ENCODE measurements at places on chromosomes 6 and 20.
A peak's percentile ranks its signal among the peaks of the same experiment; 100 is the strongest.

- no peak for DNase-seq
Measured at GRCh38 chr6:10140824-10141223, 274.1 kb downstream of the TFAP2A start.

DNA sequence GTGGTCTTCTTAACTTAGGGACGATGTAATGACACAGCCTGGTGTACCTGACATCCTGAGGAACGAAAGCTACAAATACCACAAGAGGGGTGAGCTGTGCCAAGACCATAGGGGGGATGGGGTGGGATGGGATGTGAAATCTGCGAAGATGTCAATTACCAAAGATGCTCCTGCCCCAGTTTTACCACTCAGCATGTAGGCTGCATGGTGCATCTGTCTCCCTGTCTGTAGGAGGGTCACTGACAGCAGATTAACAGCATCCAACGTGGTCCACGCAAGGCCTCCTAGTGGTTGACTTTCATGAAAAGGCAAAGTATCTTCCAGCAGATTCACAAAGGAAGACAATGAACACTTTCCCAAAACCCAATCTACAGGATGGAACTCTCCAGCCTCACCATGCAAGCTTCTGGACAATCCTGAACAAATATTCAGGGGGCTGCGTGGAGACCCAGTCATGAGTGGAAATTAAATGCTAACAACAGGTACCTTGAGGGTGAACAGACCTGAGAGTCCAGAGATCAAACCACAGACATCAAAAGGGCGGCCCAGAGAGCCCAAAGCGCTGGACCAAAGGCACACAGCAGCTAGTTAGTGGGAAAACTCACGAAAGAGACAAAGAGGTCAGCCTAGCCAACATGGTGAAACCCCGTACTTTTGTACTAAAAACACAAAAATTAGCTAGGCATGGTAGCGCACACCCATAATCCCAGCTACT lies 44.4 kb downstream of the ZMYND8 start:
- no peak for DNase-seq

- no peak for DNase-seq
Measured at GRCh38 chr6:53746442-53747103, 48.2 kb upstream of the LRRC1 start.

DNA sequence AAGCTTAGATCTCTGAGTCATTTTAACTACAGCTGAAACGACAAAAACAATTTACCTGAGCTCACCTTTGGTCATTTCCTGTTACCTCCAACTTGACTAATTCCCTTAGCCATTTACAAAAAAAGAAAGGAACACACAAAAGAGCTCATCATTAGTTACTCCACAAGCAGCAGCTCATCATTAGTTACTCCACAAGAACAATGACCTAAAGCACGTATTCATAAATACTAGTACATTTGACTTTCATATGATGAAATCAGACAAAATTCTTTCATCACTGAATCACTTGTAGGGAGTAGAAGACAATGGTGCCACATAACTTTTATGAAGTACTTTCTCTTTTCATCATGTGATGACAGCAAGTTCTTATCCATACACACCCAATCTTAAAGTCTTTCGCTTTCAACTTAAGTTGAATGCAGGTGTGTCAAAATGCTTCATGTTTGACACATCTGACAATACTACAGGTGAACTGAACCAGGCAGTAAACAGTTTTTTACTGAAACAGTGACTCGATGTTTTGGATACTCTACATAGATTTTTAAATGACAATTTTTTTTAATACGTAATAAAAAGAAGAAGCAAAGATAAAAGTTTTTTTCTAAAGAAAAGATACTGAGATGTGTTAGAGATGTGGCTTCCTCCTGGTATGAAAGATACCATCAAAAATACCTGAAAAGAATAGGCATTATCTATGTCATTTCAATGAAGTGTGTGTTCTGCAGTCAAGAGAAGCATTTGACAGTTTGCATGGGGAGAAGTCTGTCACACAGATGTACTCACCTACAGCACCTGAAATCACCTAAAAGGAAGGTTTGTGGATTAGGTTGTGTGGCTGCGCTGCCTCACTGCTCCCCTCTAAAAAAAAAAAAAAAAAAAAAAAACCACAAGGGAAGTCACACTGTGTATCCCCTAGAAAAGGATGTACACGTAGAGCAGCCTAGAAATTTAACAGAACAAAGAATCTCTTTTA lies 109.1 kb downstream of the PRDM1 start:
- peak; percentile 70 for DNase-seq

DNA sequence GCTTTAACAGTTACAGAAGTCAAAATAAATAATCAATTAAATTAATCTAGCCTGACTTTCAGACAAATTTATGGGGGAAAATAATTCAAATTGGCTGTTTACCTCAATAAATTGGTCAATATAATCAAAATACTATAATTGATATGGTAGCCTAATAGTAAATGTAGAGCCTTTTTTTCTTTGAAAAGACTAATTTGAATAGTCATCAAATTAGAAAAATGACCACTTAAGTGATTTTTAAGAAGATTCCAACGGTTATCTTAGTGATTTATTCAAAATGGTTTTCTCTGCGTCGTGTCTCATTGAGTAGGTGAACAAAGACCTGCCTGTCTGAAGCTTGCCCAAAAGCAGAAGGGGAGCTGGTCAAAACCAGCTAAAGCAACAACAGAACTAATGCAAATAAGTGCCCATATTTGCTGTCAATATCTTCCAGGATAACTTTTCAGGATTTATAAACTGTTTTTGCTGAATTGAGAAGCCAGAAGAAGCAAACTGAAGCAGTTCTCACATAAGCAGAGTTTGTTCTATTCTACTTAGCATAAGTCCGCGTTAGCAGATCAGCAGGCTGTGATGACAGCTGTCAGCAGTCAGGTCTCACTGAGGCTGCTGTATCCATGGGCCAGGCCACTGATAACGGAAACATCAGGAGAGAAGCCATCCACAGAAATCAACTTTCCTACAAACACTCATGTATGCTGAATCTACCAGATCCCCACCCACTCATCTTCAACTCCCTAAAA lies 7.0 kb downstream of the RCAN2 start:
- no peak for DNase-seq

DNA sequence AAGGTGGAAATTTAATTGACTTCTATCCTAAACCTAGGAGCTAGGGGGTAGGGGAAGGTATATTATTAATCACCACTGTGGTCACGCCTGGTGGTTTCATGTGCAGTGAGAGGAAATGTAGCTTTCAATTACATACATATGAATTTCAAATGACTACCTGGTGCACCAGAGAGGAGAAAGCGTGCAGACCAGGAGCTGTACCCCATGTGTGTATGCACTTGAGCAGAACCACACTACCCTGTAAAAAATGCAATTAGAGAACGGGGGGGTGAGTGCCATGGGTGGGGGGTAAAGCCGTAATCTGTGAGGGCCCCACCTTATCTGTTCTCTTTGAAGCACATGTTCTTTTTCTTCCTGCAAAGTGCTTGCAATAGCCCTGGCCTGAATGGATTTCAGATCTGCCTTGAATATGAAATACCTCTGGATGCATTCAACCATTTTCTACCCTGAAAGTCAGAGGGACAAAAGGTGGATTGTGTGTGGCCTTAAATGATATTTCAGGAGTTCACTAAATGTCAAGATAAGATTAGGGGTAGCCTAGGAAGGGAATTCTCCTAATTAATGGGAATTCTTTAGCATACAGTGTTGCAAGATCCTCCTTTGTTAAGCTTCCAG lies 30.9 kb upstream of the EDN3 start:
- no peak for DNase-seq

All from CD4-positive, alpha-beta T cell treated with Interleukin-4 for 4 hours (primary cell).